ENCODE measurements at places on chromosomes 3 and 15.

DNA sequence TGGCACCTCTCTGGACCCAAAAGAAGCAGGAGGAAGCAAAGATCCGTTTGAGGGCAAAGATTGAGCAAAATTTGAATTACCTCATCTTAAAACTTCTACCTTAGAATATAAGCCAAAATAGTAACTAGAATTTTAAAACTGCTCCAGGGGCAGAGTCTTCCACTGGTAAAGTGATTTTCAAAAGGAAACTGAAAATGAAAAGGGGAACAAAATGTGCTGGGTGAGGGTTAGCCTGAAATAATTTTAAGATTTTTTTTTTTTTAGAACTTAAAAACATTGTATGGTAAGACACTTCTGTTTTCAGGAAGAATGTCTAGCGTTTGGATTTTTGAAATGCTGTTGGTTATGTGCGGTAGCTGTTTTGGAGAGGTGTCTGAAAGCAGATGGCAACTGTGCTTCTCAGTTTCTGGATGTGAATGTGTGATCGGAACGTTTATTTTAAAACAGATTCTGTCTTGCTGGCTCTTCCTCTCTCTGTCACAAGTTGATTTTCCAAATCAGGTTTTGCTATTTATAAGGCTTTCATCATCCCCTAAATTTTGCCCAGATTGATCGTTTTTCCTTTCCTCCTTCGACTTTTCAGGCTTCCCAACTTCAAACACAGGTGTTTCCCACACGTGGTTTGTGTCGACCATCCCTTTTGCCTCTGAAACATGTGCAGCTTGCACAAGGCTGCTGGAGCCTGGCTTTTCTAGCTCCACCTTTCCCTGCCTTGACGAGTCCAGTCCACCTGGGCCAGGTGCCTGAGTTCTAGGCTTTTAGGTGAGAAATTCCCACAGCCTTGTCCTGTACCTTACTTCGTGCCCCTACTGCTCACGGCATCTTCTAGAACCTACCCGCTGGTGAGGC is 3.3 kb downstream of the LRRK1 start:
- no peak for DNase-seq

- DNase-seq, result no peak
Measured at GRCh38 chr3:31173118-31173718, 278.8 kb upstream of the GADL1 start.

DNA sequence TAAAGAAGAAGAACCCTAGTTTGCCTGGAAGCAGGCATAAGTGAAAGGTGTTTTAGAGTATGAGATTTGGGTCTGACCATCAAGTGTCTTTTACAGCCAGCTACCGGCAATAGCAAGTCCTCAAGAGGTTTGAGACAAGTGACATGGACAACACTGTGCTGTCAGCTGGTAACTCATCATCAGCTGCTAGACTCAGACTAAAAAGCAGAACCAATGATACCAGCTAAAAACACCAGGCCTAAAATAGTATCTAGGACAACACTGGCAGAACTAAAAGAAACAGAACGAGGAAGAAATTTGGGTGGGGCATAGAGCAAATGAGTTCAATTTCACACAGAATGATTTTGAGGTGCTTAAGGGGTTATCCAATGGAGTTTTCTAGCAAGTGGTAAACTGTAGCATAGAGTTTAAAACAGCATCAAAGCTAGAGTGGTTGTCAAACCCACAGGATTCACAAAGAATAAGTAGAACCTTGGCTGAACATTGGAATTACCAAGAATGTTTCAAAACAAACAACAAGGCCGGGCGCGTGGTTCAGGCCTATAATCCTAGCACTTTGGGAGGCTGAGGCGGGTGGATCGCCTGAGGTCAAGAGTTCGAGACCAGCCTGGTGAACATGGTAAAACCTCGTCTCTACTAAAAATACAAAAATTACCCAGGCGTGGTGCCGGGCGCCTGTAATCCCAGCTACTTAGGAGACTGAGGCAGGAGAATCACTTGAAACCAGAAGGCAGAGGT is 3.9 kb downstream of the CIAO2A start:
- DNase-seq, result no peak

DNA sequence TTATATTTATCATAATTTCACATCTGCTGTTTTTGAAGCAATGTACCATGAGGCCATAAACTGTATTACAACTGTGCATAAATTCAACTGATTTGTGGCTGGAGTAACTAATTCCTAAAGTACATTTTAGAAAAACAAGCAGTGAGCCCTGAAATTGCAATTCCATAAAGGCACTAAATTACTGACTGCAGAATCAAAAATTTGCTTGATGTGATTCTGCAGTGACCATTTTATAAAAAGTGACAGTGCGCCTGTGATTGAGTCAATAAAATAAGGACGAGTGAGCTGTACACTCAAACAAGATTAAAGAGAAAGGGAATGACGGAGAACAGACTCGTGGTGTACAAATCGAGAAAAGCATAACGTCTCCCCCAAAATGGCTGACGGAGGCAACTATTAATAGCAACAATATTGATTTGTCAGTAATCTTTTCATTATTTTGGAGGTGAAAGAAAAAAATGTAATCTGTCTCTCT is 121.4 kb upstream of the MEIS2 start:
- no peak for DNase-seq

DNA sequence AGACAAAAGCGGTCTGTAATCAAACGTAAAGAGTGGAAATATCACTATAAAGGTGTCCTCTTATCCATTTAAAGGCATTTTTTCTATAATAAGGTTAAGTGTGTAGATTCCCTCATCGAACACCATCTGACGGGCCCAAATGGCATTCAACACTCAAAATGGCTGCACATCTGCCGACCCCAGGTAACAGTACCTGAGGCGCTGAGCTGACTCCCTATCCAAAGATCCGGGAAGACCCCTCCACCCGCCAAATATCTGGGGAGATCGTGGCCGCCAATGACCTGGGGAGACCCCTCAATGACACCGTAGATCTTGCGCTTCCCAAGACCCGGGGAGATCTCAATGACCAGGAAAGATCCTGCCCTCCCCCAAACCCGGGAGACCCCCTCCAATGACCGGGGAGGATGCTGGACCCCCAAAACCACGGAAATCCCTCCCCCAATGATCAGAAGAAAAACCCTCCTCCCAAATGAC is 476 bp downstream of the IP6K2 start:
- DNase-seq, result peak; percentile 59

DNA sequence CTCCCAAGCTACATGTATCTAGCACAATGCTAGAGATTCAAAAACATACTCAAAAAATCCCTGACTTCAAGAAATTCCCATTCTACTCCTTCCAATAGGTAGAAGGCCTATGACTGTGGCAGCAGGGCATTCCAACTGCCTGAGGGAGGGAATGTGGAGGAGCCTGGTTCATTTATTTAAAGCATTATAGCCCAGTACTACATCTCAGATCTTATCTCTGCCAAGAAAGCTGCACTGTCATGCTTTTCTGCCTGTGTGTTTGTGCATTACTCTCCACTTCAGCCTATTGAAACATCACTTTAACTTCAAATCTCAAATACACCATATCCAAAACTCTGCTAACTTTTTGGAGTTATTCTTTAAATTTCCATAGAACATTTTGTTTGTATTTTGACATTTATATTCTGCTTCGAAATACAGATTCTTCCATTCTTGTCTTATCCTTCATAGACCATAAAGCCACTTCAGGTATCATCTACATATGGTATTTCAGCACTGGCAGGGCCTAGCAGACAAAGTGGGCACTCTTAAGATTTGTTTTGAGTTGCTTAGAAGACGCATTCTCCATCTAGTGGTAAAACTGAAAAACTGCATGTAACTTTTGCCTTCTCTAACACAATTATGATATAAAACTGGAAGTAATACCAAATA is 59.1 kb upstream of the NEDD4 start:
- DNase-seq, result peak; percentile 66

- DNase-seq, result peak; percentile 8
Measured at GRCh38 chr15:28132524-28133275, 33.6 kb upstream of the OCA2 start.

DNA sequence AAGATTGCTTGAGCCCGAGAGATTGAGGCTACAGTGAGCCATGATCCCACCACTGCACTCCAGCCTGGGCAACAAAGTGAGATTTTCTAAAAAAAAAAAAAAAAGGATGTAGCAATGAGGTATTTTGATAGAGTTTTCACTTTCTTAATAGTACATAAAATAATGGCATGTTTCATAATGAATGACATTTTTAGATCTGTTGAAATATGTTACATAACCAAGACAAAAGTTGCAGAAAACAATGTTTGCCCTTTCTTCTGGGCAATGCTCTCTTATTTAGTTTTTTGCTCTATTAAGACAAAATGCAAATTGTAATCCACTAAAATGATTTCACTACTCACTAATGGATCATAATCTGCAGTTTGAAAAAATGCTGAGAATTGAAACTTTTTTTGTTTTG is 4.4 kb upstream of the MAPK6 start:
- DNase-seq, result no peak

DNA sequence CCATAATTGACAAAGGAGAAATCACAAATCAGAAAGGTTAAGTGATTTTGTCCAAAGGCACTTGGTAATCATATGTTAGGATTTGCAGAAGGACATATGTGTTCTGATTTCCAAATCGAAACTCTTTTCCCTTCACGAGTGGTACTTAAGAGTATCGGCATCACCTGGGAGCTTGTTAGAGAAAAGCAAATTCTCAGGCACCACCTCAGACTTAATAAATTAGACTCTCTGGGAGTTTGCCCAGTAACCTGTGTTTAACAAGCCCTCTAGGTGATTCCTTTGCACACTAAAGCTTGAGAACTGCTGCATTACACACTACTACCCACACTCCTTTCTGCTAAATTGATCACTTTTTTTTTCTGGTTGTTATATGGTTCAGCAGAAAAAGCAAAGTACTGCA is 116.2 kb downstream of the SERPINI1 start:
- DNase-seq, result no peak

- no peak for DNase-seq
Measured at GRCh38 chr3:195209083-195209846, 61.7 kb downstream of the XXYLT1 start.

DNA sequence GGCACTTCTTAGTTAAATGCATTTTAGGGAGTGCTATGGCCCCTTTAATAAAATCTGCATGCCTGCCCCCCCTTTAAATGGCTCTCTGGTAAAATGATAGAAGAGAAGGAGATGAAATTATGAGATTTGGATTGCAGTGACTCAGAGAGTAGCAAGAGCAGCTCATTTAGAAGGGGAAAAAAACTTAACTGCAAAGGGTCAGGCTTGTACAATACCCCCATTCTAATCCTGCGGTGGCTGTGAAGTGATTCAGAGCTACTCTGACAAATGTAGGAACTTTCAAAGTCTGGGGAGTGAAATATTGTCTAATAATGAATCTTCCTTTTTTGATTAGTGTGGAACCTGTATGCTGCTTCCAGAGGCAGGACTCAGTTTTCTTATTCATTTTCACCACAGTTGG is 44.1 kb upstream of the TBC1D23 start:
- no peak for DNase-seq

DNA sequence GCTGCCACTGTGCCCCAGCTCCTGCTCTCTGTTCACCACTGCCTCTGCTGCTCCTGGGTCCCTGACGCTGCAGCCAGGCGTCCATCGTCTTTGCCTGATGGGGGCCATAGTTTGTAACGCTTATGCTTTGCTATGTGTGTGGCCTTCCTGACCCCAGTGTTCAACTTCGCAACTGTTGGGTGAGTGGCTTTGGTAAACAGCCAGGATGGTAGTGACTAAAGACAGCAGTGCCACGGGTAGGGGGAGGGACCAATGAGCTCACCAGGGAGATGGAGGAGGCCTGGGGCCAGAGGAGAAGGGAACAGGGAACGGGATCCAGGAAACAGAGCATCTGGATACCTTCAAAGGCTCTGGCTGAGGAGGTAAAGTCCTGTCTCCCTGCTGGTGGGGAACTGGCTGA is 75.9 kb upstream of the ALDH1L1 start:
- DNase-seq, result no peak

DNA sequence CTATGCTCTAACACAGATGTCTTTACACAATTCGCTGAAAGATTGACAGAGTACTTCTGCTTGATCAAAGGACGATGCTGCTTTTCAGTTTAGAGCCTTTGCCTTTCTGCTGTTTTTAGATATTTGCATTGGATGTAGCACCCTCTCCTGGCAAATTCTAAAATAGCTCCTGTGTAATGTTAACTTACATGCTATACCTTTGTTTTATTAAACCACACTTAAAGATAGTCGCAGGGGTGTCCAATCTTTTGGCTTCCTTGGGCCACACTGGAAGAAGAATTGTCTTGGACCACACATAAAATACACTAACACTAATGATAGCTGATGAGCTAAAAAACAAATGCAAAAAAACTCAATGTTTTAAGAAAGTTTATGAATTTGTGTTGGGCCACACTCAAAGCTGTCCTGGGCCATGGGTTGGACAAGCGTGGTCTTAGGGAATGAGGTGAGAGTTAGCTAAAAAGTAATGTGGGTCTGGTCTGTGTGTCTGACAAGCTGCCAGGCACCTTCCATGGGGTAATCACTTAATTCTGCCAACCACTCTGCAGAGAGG is 62.9 kb downstream of the ATG7 start:
- DNase-seq, result peak; percentile 62

GRCh38 chr3:108564564-108564963 is 24.7 kb downstream of the CIP2A start:
- no peak for DNase-seq

- DNase-seq, result no peak
Measured at GRCh38 chr3:183038221-183038620, 57.9 kb upstream of the DCUN1D1 start.

Measured in mesendoderm (in vitro differentiated cells).